ENCODE measurements at places on chromosomes 5 and 9.

- no peak for DNase-seq
Measured at GRCh38 chr5:36786448-36787012, 90.0 kb upstream of the NIPBL start.

DNA sequence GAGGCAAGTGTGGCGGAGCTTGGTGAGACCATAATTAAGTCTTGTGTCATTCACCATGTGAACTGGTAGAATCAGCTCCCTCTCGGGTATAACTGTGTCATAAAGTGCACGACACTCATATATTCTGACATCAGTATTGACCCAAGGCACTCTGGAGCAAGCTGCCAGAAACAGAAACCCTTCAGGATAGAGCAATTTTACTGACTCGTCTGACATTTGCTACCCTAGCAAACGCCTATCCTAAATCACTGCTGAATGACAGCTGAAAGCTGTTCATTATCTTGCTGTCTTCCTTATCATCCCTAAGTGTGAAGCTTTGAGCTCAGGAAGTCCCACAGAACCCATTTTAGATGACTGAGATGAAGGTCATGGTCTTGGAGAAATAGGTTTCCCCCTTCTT lies 27.8 kb downstream of the PTCH1 start:
- no peak for DNase-seq

- DNase-seq, result no peak
Measured at GRCh38 chr9:109797509-109797908, 17.5 kb downstream of the PALM2AKAP2 start.

- DNase-seq, result peak; percentile 10
Measured at GRCh38 chr5:73160239-73160671, 12.7 kb upstream of the TMEM174 start.

DNA sequence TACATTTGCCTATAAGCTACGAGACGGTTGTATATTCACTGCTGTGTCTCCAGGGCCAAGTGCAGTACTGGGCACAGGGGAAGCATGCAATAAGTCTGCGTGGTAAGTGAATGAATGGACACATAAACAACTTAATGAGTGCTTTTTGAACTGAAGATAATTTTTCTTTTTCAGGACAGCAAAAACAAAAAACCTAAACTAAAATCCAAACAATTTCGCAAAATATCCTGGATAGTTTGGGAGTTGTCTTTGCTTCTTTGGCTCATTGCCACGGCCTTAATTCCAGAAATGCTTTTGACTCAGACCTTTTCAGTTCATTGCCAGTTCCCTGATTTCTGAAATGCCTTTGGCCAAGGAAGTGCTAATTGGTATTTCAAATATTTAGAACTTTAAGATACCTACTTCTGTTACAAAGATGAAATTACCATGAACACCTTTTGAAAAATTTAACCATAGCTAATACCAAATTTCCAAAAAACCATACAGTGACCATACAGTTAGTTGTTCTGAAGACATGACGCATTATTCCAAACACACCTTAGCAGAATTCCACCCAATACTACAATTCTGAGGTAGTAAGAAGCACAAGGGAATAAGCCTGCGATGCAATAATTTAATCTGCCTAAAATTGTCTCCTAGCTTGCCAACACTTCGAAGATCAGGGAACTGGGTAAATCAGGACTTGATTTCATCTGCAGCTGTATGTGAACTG lies 42.8 kb downstream of the TEK start:
- DNase-seq, result no peak

DNA sequence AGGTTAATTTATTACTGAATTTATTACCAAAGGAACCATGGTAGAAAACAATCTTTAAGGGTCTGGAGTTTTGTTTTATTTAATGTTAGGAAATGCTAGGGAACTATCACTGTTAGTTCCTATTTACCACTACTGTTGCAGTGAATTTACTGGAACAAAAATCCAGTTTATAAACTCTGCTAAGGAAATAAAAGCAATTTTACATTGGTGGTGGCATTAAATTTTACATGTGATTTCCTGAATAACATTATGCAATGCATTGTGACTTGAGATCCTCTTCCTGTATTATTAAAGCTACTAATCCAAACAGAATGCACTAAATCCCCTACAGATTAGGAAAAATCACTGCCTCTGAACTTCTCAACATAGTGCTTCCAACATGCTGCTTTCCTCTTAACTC lies 599.5 kb upstream of the PTGER4 start:
- no peak for DNase-seq

DNA sequence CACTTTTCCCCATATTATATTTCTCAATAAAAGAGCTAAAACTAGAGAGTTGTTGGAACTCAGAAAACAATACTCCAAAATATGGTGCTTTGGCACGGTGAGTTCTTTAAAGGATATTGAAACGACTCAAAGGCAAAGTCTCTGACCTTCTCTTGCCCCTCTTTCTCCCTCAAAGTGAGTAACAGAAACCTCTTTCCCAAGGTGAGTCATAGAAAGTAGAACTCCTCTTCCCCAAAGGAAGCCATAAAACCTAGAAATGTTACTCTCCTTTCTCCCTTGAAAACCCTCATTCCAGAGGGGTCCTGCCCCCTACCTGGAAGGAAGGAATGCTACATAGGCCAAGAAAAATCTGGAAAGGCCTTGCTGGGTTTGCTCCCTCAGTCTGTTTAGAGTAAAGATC lies 47.5 kb downstream of the RAPGEF6 start:
- DNase-seq, result no peak

- DNase-seq, result no peak
Measured at GRCh38 chr5:30387974-30388632, 805.4 kb upstream of the CDH6 start.

DNA sequence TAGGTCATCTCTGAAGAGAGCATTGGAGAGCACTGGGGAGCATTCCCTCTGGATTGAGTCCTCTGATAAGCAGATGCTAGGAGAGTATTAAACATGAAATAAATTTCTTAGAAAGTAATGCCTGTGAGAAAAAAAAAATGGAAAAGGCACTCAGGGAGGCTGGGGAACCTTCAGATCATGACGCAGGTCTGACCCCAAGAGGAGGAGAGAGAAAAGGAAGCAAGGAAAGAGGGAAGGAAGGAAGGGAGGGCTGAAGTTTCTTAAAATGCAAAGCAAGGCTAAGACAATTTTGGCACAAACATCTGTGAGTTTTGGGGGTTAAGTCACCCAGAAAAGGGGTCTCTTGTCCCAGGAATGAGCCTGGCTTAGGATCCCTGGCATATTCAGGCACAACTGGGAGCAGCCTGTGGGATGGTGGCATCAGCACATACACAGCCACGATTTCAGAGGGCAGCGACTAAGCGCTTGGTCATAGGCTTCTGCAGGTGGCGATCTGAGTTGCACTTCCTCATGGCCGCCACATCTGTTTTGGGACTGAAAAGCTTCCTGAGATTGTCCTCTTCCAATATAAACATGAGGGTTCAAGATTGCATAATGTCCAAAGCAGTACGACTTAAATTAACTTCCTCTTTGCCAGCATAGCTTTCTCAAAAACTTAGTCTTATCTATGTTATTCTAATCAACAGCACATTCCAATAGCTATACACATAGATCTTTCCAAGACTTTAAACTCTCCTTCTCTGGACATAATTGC lies 692.7 kb downstream of the DNAH5 start:
- DNase-seq, result no peak

DNA sequence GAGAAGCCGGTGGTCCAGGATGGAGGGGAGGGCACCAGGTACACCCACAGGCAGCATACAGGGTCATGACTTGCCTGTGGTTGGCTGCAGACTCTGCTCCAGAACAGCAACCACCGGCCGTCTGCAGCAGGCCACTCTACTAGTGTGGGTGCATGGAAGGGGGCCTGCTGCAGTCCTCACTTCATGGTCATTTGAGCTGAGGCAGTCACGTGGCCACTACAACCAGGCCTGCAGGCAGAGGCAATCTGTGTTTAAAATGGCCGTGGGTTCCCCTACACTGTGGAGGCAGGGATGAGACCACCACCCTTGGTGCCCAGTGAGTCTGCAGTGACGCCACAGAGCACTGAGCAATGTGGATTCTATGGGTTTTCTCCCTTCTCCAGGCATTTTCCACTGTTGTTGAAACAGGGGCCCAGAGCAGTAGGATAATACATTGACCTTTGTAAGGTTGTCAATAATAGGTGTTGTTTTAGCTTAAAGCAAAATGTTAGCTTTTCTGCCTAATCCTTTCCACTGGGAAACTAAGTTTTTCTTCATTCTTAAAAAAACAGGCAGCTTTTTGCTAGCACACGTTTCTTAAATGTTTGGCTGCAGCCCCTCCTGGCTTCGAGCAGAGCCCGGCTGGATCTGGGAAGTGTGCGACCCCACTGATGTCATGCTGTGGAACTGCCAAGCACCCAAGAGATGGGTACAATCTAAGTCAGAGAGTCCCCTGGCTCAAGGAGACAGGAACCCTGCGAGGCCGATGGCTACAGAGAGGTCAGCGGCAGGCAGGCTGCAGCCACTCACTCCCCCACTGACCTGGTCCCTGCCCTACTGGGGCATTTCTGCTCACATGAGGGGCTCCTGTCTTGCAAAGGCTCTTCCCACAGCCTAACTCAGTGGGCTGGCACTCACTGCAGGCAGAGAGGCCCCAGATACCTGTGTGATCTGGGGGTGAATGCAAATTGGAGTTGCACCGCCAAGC lies 21.2 kb downstream of the GADD45G start:
- DNase-seq, result no peak

DNA sequence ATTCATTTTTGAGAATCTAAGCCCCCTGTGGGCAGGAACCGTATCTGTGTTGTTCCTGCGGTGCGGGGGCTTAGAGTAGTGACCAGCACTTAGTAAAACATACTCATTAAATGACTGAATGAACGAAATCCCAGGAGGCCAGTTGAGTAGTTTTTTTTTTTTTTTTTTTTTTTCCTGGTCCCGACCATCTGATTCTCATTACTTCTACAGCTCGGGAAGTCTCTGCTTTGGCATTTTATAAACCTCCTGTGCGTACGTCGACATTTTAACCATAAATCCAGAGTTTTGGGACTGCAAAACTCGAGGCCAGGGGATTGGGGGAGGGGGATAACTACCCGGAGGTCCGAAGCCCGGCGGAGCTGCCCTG lies 31.5 kb upstream of the SPRY4 start:
- DNase-seq, result no peak

- no peak for DNase-seq
Measured at GRCh38 chr5:80916676-80917075, 43.5 kb upstream of the RASGRF2 start.

- DNase-seq, result no peak
Measured at GRCh38 chr5:32355686-32356085, 42.9 kb upstream of the MTMR12 start.

GRCh38 chr5:24353016-24353415 lies 291.8 kb downstream of the CDH10 start:
- DNase-seq, result no peak

DNA sequence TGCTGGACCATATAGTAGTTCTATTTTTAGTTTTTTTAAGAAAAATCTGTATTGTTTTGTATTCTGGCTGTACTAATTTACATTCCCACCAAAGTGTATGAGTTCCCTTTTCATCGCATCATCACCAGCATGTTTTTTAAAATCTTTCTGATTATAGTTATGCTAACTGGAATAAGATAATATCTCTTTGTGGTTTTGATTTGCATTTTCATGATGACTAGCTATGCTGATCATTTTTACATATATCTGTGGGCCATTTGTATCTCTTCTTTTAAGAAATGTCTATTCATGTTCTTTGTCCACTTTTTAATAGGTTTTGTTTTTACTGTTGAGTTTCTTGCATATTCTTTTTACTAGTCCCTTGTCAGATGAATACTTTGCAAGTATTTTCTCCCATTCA lies 238.0 kb downstream of the FBXO4 start:
- DNase-seq, result no peak

DNA sequence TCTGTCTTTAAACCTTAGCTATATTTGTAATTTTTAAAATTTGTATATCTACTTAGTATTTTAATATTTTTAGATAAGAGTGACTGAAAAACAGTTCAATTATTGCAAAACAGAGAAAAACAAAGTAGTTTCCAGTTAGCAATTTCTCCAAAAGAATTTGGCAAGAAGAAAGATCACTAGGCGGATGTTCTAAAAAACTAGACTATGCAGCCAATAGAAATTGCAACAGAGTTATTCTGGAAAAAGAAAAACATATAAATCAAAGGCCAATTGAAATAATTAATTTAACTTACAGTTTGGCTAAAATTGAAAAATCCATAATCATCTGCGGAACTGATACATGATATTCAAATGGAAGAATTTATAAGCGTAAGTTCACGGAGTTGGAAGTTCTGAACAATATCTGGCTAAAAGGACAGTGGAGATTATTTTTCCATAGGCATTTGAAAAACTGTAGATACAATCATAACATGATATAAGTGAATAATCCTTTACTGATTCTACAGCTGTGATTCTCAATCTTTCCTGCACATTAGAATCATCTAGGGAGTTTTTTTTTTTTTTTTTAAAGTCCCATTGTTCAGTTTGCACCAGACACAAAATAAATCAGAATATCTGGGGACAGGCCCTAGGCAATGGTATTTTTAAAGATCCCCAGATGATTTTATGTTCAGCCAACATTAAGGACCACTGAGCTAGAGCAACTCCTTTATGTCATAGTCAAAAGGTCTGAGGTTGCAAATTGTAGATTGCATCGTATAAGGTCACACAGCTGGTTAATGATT lies 605.1 kb upstream of the DAB2 start:
- no peak for DNase-seq

- no peak for DNase-seq
Measured at GRCh38 chr5:179273441-179274145, 71.7 kb downstream of the ADAMTS2 start.

DNA sequence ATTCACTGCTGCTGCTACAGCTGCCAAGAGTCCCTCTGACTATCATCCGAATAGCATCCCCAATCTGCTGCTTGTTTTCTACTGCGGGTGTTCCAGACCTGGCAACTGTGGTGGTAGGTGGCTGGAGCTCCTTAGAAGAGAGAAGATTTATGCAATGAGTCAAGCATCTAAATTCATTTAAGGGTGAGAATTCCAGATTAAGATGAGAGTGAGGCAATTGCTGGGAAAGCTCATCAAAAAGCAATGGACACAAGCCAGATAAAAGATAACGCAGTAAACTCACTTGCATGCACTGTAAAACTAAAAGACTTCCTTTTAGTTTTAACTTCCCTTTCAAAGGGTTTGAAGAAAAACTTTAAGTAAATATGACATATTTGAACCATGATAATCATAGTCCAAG lies 3.9 kb downstream of the PLK2 start:
- DNase-seq, result no peak

GRCh38 chr9:114097613-114098020 lies 1.5 kb downstream of the KIF12 start:
- DNase-seq, result no peak

DNA sequence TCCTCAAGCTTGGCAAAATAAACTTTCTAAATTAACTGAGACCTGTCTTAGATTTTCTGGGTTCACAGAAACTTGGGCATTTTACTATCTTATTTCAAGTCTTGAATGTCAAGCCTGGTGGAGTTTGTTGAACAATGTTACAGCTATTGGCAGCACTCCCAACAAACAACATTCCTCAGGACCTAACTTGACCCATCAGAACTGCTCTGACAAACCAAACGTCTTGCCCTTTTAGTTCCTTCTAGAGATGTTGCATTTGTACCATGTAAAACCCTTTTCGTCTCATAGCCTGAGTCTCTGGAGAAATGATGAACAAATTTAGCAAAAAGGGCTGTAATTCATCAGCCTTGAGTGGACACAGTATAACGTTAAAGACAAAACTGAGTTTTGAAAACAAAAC lies 51.1 kb downstream of the GNA14 start:
- no peak for DNase-seq

Measured in stimulated activated CD4-positive, alpha-beta T cell treated with anti-CD3 and anti-CD28 coated beads, TNF-alpha, amount 100 ng/mL, for 1 hour (primary cell).